ENCODE measurements at places on chromosomes 3 and 15.

- no peak for DNase-seq
Observed at GRCh38 chr3:66224220-66224619, 3.4 kb downstream of the SLC25A26 start.

GRCh38 chr3:59374818-59375211, 325.0 kb upstream of the CFAP20DC start:
- no peak for DNase-seq

DNA sequence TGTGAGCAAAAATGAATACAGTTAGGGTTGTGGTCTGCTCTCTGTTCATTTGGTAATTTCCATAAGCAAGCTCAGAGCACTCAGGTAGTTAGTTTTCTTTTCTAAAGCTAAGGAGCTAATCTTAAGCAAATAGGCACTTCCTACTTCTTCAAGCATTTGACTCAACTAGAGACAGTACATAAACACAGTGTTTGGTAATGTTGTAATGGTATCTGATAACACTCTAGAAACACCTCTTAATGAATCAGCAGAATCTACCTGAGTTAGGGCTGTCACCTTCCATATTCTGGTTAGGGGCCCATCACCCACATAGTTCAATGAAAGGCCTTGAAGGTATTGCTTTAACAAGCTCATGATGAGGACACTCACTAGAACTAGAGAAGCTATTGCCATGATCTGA, 83.1 kb downstream of the PLCH1 start:
- no peak for DNase-seq

DNA sequence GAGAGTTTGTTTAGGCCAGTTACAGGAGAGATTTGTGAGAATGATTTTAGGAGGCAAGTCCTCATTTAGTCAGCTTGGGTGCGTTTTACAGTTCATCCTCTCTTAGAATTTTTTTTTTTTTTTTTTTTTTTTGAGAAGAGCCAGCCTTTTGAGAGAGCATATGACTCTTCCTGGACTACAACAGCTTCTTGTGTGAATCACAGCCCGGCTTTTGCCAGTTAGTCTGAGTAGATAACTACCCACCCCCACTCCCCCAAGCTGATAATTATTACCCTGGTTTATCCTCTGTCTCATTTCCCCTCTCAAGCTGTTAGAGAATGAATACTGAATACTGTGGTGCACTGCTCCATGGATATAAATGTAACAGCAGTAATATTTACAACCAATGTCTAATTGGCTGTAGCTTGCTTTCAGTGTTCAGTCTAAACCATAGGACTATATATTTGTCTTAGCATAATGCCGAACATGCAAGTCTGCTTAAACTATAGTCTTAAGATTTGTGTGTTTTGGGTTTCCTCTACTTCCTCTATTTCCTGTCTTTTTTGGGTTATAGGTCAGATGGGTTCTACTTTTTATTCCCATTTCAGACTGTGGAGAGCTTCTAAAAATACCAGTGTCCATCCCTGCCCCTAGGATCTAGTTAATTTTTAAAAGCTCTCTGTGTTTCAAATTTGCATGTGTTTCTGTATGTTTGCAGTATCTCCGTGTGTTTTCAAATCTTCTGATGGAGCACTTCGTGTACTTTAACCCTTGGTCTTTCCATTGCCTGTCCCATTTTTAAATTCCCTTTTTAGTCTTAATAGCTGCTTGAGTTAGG, 8.0 kb downstream of the CHD2 start:
- no peak for DNase-seq

DNA sequence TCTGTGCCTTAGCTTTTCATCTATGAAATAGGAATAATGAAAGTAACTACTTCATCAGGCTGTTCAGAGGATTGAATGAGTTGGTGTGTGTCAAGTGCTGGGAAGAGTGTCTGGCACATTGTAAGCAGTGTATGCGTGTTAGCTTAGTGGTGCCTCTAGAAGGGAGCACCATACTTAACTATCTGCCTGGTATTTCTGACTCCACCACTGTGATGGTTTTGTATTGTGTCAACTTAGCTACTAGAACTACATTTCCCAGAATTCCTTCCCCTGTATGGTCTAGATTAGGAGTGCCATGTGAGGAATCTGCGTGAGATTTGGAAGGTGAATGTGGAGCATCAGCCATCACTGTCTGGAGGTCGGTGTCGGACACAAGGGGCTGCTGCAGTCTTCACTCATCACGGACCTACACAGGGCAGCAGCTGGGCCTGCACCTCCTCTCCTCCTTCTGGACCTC, 115.4 kb upstream of the GALNT15 start:
- DNase-seq, result no peak

DNA sequence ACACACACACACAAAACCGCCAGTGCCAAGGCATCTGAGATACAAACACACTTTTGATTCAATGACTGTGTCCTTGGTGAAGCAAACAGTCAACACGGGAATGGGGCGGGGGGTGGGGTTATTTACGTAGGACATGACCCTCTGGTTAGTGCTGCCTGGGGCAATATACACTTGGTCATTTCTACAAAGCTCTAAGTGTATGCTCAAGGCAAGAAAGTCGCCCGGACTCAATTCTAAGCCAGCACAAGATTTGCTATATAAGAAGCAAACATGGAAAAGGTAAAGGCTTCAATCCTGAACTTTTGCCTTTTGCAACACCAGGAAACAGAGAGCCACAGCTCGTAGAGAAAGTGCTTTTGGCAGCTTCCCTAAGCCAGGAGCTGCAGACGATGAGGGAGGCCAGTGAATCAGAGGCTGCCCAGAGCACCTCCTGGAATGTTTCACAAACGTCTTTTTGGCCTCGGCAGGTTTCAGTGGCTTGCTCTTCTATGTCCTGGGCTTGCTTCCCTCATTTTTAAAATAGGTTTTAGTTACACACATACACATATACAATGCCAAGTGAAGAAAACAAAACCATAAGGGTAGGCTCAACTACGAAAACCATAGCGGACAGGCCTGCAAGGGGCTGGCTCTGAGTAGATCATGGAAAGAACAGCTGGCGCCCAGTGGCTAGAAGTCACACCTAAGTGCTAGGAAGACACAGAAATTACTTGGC, 73.6 kb downstream of the TM4SF4 start:
- peak; percentile 67 for DNase-seq

- no peak for DNase-seq
Observed at GRCh38 chr15:81548365-81549130, 174.5 kb upstream of the TMC3 start.

DNA sequence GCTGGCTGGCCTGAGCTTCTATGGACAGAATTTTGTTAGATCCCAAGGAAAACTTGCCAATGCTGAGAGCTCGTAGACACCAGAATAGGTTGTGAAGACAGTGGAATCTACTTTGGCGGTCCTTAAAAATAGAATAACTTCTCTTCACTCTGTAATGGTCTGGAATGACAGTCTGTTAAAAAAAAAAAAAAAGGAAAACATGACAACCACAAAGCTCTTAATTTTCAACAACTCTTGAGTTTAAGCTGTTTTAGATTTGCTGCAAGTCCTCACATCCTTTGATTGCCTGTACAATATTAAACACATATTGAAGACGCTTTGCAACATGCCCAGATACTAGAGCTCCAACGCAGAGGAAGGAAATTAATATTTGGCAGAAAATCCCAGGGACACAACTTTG, 122.8 kb upstream of the GALNT15 start:
- no peak for DNase-seq

- DNase-seq, result no peak
Observed at GRCh38 chr3:13115576-13115910, 42.3 kb upstream of the IQSEC1 start.

DNA sequence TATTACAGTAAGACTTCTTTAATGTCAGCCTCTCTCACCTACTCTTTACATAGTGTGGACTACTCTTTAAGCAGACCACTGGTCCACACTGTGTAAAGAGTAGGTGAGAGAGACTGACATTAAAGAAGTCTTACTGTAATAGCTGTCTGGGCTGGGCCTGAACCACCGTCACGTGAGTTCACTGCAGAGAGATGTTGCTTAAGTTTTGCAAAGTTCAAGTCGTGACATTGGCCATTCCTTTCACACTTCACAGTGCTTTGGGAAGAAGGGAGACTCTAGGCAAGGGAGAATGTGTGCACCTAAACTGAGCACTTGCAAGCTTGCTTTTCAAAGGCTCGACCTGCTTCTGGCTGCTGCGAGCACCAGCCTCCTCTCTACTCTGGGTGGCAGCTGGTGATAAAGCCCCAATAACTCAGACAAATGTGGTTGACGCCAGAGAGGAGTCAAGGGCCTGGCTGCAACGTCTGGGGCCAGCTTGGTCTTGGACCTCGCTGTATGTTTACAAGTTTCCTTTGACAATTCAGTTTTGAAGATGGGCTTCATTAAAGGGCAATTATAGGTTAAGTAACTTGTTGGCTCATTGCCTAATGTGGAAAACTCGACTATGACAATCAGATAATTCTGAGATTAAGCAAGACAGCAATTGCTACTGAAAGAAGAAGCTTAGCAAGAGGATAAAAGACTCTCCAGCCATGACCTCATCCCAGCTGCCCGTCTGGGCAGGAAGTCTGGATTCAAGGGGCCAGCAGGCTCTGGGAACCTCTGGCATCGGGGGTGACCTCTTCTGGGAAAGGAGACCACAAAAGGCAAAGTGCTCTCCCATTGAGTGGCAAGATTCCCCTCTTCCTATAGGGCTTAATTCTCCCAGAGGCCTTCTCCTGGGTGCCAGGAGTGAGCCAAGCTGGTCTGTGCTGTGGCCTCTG, 242.1 kb upstream of the TLE3 start:
- no peak for DNase-seq

DNA sequence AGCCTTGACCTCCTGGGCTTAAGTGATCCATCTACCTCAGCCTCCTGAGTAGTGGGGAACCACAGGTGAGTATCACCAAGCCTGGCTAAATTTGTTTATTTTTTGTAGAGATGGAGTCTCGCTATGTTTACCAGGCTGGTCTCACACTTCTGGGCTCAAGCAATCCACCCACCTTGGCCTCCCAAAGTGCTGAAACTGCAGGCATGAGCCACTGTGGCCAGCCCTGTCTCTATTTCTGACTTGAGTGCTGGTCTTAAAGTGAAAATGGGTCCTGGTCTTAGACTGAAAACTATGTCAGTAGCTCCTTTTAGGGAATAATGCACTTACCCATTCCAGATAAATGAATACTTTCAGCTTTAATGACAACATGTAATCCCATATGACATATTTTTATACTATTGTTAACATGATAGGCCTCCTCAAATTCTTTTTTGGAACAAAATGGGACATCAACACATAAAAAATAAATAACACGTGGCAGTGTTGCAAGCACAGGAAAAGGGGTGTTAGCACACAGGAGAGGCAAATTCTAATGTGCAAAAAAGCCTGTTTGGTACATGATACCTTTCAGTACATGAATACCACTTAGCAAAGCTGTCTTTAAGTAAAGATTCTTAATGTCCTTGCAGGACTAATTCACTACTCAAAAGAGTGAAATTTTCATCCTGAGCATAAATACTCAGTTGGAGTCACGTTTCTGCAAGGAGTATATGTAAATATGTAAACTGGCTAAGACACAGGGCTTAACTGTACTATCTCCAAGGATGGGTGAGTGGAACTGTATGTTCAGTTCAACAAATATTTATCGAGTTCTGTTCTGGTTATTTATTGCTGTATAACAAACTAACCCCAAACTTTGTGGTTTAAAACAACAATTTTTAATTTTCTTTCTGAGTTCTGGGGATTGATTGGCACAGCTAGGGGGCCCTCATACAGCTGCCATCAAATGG, 194.7 kb downstream of the NR1D2 start:
- DNase-seq, result no peak

- DNase-seq, result no peak
Observed at GRCh38 chr3:172202797-172203196, 163.4 kb downstream of the FNDC3B start.

DNA sequence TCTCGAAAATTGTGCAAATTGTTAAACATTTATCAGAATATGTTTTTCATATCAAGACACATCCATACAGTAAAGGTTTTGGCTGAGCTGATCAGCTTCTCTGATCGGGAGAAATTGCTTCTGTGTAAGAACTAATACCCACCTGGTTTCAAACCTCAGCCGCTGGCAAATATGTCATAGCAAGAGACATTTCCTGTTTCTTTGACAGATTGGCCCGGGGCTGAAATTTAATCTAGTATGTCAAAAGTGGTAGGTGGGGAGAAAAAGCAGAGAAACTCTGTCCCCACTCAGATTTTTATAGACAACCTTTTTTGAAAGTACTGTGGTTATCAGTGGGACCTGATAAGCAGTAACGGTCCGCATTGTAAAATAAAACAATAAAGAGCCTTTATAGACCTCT, 88.8 kb upstream of the SLC24A5 start:
- no peak for DNase-seq

DNA sequence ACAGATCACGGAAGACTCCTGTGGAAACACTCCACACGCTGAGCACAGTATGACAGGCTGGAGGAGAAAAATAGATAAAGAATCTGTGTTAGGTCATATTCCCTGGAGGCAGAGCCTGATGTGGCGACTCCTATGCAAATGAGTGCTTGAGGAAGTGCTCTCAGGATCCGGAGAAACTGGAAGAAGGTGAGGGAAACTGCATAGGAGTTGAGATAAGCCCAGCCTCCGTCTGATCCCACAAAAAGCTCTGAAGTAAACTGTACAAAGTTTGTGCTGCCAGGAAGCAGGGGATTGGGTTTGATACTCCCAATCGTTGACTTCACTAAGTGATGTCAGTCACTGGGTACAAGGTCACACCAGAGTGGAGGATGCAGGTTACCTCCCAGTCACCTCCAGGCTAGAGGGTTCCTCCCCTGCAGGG, 33.4 kb downstream of the OSBPL10 start:
- DNase-seq, result no peak

GRCh38 chr3:158700559-158700958, 28.1 kb upstream of the LXN start:
- DNase-seq, result no peak

DNA sequence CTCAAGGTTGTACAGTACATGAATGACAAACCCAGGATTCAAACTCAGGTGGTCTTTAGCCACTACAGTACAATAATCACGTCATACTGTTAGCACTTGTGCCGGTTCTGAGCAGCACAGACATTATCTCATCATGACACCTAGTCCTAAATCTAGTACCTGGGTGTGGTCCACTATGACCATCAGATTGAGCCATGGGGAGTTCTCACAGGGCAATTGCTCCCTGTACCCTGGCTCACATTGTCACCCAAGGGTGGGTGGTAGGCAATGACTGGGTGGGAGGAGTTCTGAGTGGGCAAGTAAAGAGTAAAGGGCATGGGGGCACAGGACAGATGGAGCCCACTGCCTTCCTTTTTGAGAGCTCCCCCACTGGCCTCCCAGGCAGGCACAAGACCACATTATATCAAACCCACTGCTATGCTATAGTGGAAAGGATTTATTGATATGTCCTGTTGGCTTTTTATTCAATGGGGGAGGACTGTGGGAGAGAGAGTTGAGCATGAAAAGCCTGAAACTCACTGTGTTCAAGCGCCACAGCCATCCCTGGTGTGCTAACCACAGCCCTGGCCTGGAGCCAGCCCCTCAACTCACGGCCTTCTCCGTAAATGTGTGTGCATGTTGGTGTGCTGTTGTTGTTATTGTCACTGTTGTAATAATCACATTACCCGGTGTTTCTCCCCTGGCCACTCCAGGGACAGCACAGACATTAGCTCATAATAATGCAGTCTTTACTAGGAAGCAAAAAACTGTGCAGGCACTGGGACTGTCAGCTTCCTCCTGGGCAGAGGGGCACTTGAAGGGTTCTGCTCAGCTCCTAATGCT, 27.3 kb downstream of the ADCY5 start:
- DNase-seq, result no peak

GRCh38 chr15:49023354-49023753, 22.9 kb downstream of the SECISBP2L start:
- no peak for DNase-seq
